ENCODE measurements at places on chromosomes 5 and 9. TPM values are rescaled to one million over a fixed set of nuclear protein-coding genes. Genes with fewer than 3 reads are reported as not detected.

ADRA1B gene
- not detected for total RNA-seq

LRRC70 gene
- 0.47 TPM for total RNA-seq

SLC36A3 gene
- total RNA-seq: not detected

DPYSL3 gene
- not detected for total RNA-seq

C1QTNF3 gene
- 5.2 TPM for total RNA-seq

AHRR gene
- 34.9 TPM for total RNA-seq

Measured in activated CD4-positive, alpha-beta T cell treated with anti-CD3 and anti-CD28 coated beads, Interleukin-2, amount 10 ng/mL, durations not matched to agents 7 days and 5 days (primary cell).